Epithelial cell of proximal tubule (primary cell): ENCODE measurements at places on chromosomes 6 and 20. TPM values are rescaled to one million over a fixed set of nuclear protein-coding genes. Genes with fewer than 3 reads are reported as not detected.

The TRAPPC3L gene
- not detected in 2 replicates for total RNA-seq

DNA sequence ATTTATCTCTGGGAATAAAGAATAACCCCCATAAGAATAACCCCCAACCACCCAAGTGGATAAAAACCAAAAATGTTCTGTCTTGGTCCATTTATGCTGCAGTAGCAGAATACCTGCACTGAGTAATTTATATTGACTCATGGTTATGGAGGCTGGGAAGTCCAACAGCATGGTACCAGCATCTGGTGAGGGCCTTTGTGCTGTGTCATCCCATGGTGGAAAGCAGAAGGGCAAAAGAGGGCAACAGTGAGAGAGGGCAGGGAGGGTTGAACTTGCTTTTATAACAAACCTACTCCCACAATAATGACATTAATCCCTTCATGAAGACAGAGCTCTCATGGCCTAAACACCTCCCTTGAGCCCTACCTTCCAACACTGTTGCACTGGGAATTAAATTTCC is 133.7 kb downstream of the ERMARD start:
- no peak for DNase-seq

DNA sequence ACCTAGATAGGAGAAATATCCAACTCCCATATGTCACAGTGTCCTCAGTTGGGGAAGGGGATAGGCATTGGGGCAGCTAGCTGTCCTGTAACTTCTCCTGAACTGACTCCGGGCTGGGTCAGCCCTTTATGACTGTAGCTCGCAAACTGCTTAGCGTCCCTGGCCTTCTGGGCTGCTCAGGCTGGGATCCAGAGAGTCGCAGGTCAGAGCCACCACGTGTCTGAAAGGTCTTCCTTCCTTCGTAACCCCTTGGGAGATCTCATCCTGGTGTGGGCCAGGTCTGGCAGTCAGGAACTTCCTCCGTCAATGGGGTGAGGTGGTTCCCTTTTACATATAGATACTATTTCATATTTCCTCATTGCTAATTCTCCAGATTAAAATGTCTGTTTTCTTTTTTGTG is 28.8 kb upstream of the HINT3 start:
- no peak for DNase-seq

DNA sequence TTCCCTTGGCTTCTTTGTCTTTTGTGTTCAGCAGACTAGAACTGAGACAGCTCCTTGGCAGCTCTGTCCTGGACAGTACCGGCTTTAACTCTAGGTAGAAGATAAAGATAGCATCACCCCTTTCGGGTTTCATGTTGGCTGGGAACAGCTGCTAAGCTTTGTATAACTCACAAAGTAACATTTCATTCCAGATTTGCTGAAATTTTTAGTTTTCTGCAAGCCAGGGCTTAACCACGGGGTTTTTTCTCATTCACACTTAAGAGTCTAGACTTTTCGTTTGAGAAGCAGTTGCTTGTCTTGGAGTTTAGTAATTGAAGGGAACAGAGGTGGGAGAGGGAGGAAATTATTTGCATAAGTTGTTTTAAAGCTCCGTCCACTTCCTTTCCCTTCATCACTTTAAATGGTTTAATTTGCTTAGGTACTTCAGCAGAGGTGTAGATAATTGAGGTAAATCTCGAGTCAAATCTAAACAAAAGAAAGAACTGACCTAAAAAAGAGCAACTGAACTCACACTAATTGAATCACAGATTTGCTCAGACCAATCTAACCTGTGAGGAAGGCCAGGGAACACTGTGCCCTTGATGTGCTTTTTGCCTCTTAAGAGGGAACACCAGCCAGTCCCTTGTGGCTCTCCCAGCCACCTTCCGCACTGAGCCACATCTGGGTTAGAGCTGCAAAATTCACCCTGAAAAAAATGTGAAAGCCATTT is 48.3 kb downstream of the RREB1 start:
- DNase-seq: no peak

GRCh38 chr6:149847939-149848267 is 16.3 kb downstream of the LRP11 start:
- no peak for DNase-seq

DNA sequence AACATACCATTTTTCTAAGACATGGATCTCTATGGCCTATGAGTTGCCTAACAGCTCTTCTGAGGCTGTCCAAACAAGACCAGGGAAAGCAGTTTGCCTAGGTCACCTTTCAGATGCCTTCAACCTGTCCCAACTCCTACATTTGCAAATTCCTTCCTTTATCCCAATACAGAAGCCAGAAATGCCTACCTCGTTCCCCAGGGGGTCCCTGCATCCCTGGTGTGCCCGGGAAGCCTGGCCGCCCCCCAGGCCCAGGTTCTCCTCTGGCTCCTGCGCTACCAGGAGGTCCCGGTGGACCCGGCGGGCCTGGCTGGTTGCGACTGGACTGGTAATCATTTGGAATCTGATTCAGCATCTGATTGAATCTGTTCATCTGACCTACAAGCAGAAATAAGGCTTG is 115.9 kb downstream of the COL12A1 start:
- no peak for DNase-seq

DNA sequence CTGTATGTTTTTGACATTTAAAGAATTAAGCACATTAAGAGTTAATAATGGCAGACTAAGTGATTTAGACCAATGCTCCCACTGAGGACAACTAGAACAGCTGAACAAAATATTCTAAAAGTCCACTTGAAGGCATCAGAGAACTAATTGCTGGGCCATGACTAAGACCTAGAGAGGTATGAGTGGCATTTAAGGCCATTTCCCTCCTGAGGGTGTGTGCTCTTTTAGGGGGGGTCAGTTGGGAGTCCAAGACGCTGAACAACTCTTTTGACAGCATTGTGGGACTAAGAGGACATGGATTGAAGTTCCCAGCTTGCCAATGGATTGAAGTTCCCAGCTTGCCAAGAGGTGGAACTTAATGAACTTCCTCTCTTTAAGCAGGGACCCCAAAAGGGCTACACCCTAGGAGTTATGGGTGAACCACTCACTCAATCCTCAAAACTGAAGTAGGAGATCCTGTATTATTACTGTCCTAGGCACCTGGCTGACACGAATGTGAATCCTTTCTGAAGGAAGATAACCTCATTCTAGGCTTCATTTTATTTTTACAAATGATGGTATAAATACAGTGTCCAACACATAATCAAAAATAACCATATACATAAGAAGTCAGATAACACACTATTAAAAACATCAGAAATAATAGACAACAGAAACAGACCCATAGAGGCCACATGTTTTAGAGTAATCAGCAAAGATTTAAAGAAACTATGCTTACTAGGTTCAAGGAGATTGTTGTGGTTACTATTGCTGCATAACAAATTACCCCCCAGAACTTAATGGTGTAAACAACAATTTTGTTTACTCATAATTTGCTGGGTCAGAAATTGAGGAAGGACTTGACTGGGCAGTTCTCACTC is 175.1 kb downstream of the VEGFA start:
- no peak for DNase-seq

DNA sequence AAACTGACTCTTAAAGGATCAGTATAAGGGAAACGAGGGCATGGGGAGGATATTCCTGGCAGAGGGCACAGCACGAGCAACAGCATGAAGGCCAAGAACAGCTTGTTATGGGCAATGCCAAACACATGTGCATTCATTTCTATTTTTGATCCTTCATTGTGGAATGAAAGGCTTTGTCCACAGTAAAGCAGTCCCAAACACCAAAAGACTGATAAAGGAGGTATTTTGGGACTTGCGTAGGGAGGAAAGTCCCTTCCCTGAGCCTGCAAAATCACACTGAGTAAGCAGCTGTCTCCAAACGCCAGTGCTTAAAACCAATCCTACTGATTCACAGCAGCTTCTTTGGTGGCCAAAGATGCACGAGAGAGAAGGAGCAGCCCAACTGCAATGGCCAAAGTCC is 138.2 kb downstream of the UNC5CL start:
- DNase-seq: no peak

The OPN5 gene
- total RNA-seq: not detected in 2 replicates

- no peak for DNase-seq
Observed at GRCh38 chr20:64192406-64192805, 28.2 kb downstream of the MYT1 start.

DNA sequence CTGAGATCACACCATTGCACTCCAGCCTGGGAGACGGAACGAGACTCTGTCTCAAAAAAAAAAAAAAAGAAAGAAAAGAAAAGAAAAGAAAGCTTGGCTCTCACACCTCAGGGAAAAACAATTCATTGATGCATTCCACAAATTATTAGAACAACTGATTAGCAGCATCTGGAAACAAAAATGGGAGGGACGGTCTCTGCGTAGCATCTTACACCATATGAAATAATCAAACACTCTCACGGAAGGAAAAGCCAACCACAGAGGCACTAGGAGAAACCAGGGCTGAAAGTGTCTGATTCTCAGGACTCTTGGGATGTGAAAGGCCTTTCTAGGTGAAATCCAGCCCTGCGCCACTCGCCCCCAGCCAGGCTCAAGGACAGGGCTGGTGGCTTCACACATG is 2.3 kb upstream of the HELZ2 start:
- DNase-seq: no peak

DNA sequence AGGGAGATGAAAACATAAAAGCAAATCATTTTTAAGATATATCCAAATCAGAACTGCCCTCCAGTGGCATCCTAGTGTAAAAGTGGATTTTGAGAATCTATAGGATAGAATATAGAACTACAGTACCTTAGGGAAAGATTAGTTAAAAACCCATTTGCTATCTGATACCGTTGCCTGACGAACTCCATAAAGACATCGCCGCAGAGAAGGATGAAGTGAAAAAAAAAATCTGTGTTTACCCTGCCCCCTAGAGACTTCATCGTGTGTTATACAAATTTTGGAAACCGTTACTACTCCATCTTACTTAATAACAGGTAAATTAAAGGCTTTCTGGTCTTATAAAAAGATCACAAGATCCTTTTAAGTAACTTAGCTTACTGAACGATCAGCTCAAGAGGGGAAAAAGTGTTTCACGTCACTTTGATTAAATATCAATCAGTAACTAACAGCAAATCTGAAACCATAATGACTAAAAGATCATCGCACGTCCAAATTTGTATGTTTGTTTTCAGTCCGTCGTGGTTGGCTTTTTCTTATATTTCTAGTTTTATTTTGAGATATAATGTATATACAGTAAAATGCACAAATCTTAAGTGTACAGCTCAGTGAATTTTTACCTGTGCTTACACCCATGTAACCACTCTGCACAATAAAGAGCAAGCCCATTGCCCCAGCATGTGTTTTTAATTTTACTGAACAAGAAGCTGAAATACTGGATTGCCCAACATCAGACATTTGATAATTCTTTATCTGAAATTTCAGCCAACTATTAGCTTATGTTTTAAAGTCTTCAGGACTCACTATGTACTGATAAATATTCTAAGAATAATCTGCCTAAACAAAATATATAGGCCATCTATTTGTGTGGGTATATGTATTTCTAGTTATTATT is 881 bp upstream of the MCM3 start:
- no peak for DNase-seq

DNA sequence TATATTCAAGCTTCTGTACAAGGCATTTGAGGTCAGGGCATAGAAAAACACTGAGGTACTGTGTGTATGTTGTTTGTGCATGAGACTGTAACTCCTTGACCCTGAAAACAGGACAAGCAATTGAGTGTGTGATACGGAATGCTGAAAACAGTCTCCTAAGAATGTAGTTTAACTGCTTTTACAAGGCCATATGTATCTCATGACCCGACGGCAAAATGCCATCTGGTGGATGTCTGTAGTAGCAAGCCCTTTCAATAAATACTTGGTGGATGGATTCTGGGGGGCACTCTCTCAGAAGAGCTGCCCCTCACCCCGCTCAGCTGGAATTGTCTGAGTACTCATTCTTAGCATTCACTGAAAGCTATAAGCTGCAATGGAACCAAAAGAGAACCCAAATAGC is 69.3 kb upstream of the EYS start:
- no peak for DNase-seq

GRCh38 chr6:157525292-157525889 is 144.4 kb downstream of the ZDHHC14 start:
- no peak for DNase-seq

- DNase-seq: no peak
Observed at GRCh38 chr20:44367746-44368145, 12.2 kb downstream of the HNF4A start.

The SLC17A3 gene
- total RNA-seq: not detected in 2 replicates
